GM12864 (cell line): ENCODE measurements at places on chromosomes 5 and 9.

- DNase-seq: no peak
Measured at GRCh38 chr9:4080921-4081895, 218.7 kb downstream of the GLIS3 start.

DNA sequence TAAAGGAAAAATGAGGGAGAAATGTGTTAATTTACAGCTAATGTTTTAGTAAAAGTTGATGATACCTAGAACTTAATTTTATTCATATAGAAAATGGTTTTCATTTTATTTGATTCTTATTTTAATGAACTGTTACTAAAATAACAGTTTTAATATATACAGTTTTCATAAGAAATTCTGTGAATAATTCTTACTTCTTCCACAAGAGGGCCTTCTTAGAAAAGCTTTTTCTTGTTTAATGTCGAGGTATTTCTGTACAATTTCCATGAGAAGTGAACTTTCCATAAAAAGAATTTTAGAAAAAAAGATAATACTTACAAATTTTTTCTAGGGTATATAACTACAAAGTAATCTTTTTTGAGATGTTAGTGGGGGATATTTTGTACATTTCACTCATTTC lies 73.9 kb downstream of the KLF9 start:
- DNase-seq: no peak

GRCh38 chr5:20572614-20573013 lies 584.6 kb upstream of the CDH18 start:
- DNase-seq: no peak

GRCh38 chr5:10699281-10699874 lies 61.7 kb downstream of the DAP start:
- peak; percentile 49 for DNase-seq

- no peak for DNase-seq
Measured at GRCh38 chr9:127589955-127590370, 22.1 kb upstream of the STXBP1 start.

DNA sequence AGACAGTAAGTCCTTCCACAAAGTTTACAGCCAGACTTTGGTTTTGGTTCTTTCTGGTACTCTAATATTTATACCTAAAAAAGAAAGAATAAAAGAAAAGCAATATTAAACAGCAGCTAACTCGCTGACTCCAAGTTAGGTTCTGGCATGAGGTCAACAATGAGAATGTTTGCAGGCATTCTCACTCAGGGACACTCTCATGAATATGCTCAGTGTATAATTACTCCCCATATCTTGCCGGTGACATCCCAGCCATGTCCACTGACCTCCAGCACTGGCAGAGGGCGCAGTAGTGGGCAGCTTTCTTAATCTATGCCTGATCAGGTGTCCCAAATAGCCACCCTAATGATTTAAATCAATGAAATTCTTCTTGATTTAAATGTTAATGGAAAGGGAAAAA lies 151.5 kb downstream of the BNC2 start:
- no peak for DNase-seq
